NCI-H2171 (cell line): ENCODE measurements at places on chromosomes 5 and 9.
A peak's percentile ranks its signal among the peaks of the same experiment; 100 is the strongest.

DNA sequence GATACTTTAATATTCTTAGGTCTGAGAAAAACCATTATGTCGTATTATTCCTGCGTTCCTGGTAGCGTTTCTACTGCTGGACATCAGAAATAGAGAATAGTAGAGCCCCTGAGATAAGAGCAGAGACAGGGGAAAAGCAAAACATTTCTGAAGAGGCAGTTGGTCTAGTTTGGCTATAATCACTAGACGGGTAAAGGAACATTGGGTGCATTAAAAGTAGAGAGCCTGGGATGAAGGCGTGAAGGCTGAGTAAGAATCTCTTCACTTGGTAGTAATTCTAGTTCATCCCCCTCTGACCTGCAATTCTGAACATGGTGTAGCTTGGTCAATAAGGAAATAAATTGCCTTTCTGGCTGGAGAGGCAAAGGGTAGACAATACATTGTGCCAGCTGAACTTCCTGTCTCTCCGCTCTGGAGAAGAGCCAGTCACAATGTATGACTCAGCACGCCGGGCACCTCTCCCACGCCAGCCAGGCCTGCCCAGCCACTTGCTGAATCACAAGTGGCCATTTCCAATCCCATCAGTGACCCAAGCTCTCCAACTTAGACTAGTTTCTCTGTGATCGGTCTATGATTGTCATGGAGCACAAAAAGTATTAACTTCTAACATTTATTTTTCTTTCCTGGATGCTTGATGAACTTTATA lies 75.4 kb downstream of the STK32A start:
- no peak for DNase-seq

- DNase-seq, result no peak
These were observed 43.4 kb upstream of the SPINK5 start for GRCh38 chr5:148020257-148020988.

- DNase-seq, result peak; percentile 98
These were observed 162.0 kb downstream of the C9orf50 start for GRCh38 chr9:129458663-129459546.

- DNase-seq, result no peak
These were observed 186.3 kb downstream of the NFIB start for GRCh38 chr9:14127656-14128055.

DNA sequence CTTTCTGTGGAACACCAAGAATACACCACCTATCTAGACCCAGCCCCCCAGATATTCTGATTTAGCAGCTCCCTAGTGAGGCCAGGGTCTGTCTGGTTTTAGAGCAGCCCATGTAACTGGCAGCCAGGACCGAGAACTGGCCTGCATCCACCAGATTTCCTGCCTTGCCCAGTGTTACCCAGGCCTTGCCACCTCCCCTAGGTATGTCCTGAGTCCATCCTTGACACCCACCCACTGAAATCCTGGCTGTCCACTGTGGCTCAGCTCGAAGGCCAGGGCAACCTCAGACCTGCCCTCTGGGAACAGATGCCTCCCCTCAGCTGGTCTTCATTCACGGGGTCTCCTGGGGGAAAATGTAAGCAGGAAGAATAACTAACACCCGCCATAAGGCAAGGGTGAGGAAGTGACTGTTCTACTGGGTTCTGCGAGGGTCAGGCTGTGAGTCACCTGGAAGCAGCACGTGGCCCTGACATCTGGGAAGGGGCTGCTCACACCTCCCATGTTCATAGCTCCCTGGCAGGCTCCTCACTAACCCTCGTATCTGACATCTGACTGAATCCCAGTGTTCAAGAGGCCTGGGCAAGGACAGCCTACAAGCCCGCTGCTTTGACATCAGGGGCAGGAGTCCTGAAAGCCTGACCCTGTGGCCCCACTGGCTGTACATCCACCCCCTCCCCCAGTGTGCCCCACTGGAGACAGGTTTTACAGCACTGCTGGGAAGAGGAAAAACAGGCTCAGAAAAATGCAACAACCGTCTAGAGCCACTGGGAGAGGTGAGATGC lies 72.7 kb downstream of the SEMA4D start:
- DNase-seq, result no peak

- DNase-seq, result no peak
These were observed 4.4 kb downstream of the S1PR3 start for GRCh38 chr9:88995627-88996026.

- DNase-seq, result no peak
These were observed 7.7 kb downstream of the FBXO38 start for GRCh38 chr5:148391422-148391821.

DNA sequence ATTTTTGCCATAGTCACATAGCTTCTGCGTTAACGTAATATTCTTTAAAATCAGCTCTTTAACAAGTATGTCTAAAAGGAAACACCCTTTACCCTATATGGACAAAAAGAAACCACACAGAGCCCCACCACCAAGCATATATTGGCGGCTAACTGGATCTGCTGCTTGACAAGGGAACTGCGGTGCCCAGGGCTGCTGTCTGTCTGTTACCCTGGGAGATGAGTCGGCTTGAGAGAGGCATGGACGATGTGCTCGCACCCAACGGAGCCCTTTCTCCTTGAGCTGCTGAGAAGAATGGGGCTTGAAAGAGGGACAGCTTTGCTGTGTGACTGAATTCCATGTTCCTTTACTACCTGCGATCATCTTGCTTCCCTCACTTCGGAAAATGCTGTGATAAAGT lies 158.6 kb upstream of the SHB start:
- no peak for DNase-seq

DNA sequence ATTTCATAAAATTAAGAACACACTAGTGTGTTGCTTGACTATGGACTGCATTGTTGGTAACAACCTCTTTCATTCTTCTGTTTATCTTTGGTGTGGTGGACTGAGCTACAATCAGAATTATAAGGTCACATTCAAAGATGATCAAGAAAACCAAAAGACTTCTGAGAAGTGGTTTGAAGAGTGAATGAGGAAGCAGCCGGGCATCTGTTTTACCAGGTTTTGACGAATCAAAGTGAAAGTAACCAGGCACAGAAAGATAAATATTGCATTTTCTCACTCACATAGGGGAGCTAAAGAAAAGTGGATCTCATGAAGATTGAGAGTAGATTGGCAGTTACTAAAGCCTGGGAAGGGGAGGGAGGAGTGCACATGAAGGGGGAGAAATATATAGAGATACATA lies 589.1 kb downstream of the ZNF608 start:
- no peak for DNase-seq

- DNase-seq, result no peak
These were observed 624.2 kb upstream of the ZNF608 start for GRCh38 chr5:125370461-125371205.

DNA sequence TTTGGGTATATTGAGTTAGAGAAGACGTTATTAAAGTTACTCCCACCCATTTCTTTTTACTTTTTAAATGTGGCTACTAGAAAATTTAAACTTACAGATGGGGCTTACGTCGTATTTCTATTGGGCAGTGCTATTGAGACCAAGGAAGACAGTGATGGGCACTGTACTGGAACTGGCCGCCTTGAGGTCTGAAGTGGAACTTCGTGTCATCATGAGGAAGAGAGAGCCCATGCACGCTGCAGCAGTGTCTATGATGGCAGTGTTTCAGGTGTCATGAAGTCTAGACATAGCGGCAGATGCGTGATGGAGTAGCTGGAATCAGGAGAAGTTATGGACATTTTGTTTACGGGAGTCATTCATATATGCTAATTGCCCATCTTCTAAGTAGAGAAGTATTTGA lies 143.7 kb downstream of the LRRC70 start:
- DNase-seq, result no peak

DNA sequence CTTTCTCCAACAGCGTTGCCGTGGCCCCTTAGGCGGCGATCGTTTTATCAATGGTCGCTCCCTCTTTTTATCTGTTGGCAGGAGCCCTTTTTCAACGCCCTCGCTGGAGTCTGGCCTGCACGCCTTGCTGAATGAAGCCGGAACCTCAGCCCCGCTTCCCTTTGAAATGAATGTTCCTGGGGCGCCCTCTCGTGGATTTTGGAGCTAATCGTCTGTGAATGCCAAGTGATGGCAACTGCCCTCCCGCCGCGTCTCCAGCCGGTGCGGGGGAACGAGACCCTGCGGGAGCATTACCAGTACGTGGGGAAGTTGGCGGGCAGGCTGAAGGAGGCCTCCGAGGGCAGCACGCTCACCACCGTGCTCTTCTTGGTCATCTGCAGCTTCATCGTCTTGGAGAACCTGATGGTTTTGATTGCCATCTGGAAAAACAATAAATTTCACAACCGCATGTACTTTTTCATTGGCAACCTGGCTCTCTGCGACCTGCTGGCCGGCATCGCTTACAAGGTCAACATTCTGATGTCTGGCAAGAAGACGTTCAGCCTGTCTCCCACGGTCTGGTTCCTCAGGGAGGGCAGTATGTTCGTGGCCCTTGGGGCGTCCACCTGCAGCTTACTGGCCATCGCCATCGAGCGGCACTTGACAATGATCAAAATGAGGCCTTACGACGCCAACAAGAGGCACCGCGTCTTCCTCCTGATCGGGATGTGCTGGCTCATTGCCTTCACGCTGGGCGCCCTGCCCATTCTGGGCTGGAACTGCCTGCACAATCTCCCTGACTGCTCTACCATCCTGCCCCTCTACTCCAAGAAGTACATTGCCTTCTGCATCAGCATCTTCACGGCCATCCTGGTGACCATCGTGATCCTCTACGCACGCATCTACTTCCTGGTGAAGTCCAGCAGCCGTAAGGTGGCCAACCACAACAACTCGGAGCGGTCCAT lies 10.0 kb downstream of the S1PR3 start:
- peak; percentile 63 for DNase-seq

DNA sequence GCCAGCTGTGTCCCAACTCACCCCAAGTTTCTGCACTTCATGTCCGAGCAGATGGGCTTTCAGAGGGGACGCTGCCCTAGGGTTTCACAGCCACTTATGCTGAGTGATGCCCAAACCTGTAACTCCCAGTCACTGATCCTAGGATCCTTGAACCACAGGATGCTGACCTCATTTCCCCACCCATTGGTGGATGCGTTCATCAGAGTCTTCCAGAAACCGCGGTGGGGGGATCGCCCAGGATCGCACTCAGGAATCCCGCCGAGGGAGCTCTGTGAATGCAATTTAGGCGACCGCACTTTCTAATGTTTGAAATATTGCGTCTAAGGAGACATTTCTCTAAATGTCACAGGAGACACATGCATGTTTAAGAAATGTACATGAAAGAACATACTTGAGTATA lies 212.3 kb upstream of the IRX4 start:
- no peak for DNase-seq
